ENCODE measurements at places on chromosomes 16 and 17. TPM values are rescaled to one million over a fixed set of nuclear protein-coding genes. Genes with fewer than 3 reads are reported as not detected.

Gene NOXO1
- not detected for total RNA-seq

Gene CCDC200
- total RNA-seq, result not detected

Gene MEAK7
- 6.3 TPM for total RNA-seq

Gene CA4
- not detected for total RNA-seq

Gene RAB40B
- total RNA-seq, result 0.52 TPM

Gene CLEC10A
- not detected for total RNA-seq

Gene FBXW10
- total RNA-seq, result 0.10 TPM

Gene ZNF200
- 10.1 TPM for total RNA-seq

Gene OTOA
- total RNA-seq, result not detected

Measured in activated naive CD4-positive, alpha-beta T cell treated with anti-CD3 and anti-CD28 coated beads for 36 hours (primary cell).